Stimulated activated CD4-positive, alpha-beta T cell treated with anti-CD3 and anti-CD28 coated beads, Interleukin-1b, Interleukin-23, amount 100 ng/mL, for 1 hour (primary cell): ENCODE measurements at places on chromosomes 11 and 22.

- DNase-seq: no peak
Observed at GRCh38 chr11:84890676-84891075, 736.5 kb downstream of the DLG2 start.

DNA sequence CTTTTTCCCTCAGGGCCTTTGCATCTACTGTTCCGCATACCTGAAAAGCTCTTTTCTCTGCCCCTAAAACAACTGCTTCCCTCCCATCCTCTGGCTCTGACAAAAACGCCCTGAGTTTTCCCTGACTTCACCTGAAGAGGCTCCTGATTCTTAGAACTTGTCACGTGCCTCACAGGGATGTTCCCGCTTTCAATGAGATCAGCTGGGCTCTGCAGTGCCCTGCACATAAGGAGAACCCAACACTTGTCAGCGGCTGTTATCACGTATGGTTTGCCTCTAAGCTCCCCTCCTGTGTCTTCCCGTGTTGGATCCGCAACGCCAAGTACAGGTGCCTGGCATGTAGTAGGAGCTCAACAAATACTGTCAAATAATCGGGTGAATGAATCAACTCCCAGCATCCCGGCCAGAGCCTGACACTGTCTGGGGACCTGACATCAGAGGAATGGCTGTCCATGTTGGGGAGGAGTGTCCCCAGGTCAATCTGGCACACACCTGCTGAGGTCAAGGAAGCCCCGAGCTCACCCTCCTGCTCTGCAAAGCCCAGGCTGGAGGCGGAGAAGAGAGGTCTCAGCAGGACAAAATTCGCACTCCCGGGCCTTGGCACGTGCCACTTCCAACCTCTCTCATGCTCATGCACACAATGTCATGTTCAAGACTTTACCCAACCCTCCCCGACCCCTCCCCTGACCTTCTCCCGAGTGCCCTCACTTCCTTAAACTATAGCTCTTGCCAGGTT lies 4.2 kb upstream of the GRK2 start:
- DNase-seq: no peak

GRCh38 chr11:12134236-12134585 lies 23.8 kb downstream of the MICAL2 start:
- no peak for DNase-seq

GRCh38 chr22:48173061-48173772 lies 1410.8 kb downstream of the TBC1D22A start:
- no peak for DNase-seq

- DNase-seq: no peak
Observed at GRCh38 chr11:90204832-90205646, 17.8 kb downstream of the CHORDC1 start.

DNA sequence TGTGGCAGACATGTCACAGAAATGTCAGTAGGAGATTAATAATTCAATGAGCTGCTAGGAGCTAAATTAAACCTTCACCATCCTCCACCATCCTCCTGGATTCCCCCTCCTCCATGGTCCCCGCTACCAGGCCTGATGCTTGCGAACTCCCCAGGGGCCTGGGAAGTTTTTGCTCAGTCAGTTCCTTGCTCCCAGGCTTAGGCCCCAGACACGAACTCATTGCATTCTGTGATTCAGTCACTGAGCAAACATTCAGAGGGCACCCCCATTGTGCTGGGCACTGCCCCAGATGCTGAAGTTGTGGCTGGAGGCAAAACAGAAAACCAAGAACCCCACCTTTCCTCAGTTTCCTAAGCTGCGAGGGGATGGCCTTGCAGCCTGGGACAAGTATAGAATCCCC lies 14.3 kb downstream of the NPTXR start:
- DNase-seq: no peak

DNA sequence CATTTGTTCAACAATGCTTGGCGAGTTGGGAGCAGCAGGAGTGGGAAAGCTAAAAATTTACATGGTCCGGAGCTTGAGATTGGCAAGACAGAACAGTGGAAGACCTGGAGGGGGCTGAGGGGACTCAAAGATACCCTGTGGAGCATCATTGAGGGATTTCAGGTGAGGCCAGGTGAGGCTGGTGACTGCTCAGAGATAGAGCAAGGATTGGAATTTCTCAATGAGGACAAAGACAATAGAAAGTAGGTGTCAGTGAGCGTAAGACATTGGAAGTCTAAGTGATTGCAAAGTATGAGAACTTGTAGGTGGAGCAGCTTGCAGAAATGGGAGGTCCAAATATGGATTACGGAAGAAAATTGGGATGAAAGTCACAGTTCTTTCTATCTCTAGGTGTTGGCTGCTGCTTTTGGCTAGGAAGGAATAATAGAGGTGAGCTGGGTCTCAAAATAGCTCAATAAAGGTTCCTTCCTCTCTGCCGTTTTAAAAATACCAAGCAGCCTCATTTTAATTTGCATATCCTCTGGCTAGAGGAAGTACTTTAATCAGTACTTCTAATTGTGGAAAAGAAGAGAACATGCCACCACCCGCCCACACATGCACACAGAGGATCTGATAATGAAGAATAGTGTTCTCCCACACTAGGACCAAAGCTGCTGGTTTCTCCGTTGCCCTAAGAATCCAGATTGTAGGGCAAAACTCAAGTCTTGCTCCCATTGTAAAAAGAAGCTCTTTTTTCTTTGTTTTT lies 41.8 kb upstream of the SORL1-AS1 start:
- DNase-seq: no peak

DNA sequence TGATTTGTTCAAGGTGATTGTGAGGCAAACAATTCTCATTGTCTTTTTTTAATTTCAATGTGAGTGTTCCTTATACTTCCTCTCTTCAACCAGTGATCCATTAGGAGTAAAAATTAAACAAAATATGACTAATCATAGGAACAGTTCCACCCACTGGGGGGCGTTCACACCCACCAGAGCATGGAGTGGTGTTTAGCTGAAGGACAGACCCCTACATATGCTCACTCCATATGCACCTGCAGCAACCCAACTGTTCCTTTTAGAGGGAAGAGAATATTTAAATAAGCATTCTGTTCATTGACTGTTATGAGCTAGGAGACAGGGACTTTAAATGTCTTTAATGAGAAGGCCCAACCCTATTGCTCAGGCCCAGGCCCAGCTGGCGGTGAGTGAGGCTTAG lies 78.7 kb upstream of the DRD2 start:
- DNase-seq: no peak

GRCh38 chr11:75536786-75537641 lies 11.3 kb upstream of the GDPD5 start:
- DNase-seq: no peak

DNA sequence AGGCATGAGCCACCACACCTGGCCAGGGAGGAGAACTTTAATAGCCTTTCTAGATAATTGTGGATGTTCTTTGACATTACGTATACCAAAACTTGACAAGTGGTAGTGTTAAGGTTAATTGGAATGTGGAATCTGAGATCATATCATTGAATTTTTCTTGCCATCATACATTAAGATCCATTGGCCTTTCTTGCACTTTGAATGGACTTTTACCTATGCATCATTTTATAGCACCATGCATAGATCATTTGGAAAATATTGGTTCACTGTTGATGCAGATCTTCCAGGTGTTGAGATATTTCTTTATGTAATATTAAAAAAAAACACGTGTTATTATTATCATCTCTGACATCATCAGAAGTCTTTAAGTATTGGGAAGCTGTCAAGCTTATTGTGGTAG lies 36.5 kb downstream of the ACER3 start:
- DNase-seq: no peak
